ENCODE measurements at places on chromosomes 2 and 18.
A peak's percentile ranks its signal among the peaks of the same experiment; 100 is the strongest.

DNA sequence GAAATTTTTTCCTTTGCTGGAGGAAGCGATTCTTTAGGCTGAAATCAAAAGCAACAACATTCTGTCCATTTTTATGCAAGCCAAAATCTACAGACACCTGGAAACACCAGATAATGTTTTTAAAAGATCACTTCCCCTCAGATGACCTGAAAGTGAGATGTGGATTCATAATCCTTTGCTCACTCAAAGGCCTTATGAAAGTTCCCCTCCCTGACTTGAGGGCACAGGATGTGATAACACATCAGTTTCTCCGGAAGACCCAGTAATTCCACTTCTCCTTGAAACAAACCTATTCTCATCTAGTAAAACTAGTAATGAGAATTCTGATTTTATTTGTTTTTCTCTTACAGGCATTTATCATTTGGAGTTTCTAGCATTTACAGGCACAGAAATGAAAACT lies 218.3 kb upstream of the RND3 start:
- no peak for DNase-seq

- no peak for DNase-seq
Measured at GRCh38 chr2:224017957-224018356, 21.1 kb downstream of the SERPINE2 start.

DNA sequence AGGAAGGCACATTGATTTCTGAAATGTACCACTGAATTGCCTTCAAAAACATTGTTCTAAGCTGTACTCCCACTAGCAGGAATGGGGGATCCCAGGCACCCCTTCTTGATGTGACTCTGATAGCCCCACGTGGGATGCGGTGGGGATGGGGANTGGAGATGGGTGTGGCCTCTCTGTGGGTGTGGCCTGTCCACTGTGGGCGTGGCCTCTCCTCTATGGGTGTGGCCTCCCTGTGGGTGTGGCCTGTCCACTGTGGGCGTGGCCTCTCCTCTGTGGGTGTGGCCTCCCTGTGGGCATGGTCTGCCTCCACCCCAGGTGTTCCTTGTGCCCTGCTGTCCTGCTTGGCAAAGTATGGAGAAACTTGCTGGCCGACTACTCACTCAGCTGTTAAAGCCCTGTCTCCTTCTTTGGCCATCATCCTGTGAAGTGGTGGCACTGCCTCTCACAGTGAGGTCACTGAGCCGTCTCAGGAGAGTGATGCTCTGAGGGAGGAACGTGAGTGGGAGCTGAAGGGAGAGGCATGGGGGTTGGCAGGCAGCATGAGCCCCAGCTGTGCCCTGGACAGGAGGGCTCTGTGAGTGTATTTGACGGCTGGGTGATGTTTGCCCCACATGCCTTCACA lies 6.7 kb upstream of the PARD6G start:
- DNase-seq, result no peak

- DNase-seq, result no peak
Measured at GRCh38 chr2:84991404-84992160, 20.6 kb downstream of the KCMF1 start.

- DNase-seq, result no peak
Measured at GRCh38 chr2:196149948-196150347, 21.4 kb downstream of the STK17B start.

DNA sequence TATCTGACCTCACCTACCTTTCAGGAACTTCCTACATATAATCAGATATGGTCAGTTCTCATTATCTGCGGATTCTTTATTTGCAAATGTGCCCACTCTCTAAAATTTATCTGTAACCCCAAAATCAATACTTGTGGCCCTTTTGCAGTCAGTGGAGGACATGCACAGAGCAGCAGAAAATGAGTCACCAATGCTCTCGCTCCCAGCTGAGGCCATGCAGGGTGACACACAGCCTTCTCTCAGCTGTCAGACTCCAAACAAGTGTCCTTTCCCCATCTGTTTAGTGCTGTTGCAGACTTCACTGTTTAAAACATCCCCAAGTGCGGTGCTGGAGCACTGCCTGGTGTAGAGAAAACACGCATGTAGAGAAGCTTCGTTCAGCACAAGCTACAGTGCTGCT lies 171.9 kb upstream of the SALL3 start:
- no peak for DNase-seq

DNA sequence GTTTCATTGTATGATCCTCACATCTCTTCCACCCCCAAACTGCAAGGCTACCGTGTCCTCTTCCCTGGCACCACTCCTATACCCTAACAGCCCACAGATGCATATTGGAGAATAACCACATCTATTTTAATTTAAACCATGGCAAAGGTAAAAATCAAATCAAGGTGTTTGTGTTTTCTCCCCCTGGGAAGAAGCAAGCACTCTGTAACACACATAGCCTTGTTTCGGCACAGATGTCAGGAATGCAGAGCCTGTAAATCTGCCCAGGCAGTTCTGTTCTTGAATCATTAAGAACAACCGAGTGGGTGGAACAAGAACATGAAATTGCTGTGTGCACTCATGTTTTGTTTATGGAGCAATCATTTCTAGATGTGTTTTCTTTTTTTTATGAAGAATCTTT lies 6.8 kb upstream of the COX7A2L start:
- no peak for DNase-seq

- no peak for DNase-seq
Measured at GRCh38 chr2:159149747-159150146, 136.8 kb downstream of the WDSUB1 start.

- no peak for DNase-seq
Measured at GRCh38 chr18:22609642-22610041, 191.9 kb upstream of the CTAGE1 start.

DNA sequence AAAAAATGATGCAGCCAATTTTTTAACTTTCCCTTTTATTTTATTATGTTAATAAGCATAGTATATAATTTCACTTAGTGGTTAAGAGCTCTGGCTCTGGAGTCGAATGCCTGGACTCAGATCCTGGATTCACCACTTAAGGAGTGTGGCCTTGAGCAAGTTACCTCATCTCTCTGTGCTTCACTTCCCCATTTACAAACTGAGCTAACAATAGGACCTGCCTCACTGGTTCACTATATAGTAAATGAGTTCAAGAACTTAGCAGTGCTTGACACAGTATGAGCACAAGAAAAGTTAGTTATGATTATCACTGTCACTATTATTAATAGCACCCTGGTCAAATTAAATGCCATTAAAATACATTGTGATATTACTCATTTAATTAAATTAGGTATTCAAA lies 30.6 kb downstream of the SCN3A start:
- no peak for DNase-seq

DNA sequence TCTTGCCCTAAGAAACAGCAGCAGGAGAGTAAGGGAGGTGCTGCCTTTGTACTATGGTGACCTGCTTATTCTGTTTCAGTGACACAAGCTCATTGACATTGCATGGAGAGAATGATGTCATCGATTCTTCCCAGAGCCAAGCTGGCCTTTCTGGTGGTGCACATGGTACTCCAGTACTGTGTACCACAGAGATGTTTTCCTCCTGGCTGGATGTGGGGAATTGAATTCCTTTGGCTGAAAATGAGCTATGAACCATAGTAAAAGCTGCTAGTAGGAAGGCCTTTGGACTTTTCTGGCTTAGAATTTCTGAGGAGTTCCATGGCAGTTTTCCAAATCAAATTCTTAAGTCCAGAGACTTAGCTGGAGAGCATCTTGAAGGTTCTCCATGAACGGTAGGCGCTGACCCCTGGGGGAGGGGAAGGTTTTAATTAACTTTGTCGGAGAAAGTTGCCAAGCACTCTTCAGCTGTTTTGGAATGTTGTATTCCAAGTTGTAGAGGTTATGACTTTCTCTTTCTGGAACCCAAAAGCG lies 17.1 kb upstream of the B3GNT2 start:
- no peak for DNase-seq

GRCh38 chr2:112728378-112729175 lies 7.8 kb downstream of the NT5DC4 start:
- no peak for DNase-seq

GRCh38 chr2:102428573-102428972 lies 5.6 kb downstream of the IL18RAP start:
- no peak for DNase-seq

- no peak for DNase-seq
Measured at GRCh38 chr2:188085421-188085820, 206.3 kb upstream of the GULP1 start.

GRCh38 chr2:30865892-30866681 lies 58.8 kb upstream of the CAPN13 start:
- DNase-seq, result peak; percentile 69

GRCh38 chr2:52017646-52018235 lies 985.8 kb upstream of the NRXN1 start:
- DNase-seq, result no peak

DNA sequence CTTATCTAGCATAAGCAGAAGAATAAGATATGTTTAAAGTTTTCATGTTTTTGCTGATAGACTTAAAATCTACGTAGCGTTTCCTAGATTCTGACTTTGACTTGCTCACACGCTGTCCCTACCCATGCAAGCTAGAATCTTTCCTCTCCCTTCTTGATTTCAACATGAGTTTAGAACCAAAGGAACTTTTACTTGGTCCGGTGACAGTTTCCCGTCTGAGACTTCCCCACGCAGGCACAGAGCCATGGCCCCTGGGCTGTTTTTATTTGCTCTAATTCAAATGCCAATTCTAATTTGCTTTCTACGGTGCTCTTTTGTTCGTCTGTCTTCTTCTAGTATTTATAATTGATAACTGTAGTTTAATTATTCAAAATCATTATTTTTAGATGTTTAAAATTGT lies 467.7 kb downstream of the PARD3B start:
- no peak for DNase-seq

GRCh38 chr2:60677356-60677755 lies 78.7 kb upstream of the PAPOLG start:
- DNase-seq, result no peak

GRCh38 chr2:234378440-234378839 lies 118.4 kb downstream of the ARL4C start:
- DNase-seq, result no peak

- DNase-seq, result no peak
Measured at GRCh38 chr18:58541146-58541788, 87.6 kb downstream of the ALPK2 start.

DNA sequence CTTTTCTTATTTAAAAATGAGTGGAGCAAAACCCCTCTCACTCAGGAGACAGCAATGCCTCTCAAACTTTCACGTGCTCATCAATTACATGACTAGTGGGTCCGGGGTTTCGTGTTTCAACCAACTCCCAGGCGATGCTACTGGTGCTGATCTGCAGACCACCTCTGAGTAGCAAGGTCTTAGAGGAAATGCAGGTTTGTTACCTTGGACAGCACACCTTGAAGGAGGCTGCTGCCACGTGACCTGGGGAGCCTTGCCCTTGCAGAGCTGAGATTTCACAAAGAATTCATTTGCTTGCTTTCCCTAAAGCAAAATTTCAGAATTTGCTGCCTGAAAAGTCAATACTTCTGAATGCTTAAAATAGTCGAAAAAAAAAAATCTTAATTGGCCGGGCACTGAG lies 32.4 kb downstream of the SMIM21 start:
- DNase-seq, result no peak

- no peak for DNase-seq
Measured at GRCh38 chr2:9107168-9108025, 99.2 kb upstream of the ASAP2 start.

DNA sequence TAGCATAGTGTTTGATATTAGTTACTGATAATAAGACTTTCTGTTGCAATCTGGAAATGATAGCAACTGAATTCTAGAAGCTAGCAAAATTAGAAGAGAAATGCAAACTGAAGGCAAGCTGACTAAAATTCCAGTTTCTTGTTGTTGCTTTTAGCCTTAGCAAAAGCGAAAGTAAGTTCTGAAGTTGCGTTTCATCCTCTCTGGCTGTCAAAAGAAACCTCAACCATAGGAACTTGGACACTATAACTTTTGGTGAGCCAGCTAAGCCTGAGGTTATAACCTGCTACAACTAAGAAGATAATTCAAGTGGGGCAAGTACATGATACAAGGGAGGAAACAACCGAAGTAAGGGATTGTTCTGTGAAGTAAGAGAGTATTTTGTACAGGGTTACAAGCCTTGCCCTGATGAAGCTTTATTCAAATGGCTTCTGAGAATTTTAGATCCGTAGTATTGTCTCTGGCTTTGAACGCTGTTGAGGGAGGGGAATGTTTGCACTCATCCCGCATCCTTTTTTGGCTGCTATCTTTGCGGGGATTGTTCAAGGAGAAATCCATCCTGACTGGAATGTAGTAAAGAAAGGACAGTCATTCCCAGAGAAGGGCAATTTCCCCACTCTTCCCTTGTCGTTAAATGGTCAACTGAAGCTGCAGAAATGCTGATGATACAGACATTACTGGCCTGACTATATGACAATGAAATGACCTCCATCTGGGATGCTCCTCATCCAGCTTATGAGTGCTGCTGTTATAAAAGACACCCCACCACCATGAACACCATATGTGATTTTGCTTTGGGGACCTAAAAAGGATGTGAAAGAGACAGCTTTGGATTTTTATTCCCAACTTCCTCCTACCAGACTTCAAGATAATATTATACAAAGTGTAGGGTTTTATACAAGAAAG lies 7.0 kb upstream of the TMX3 start:
- no peak for DNase-seq

- no peak for DNase-seq
Measured at GRCh38 chr2:161165266-161165665, 5.0 kb downstream of the TANK start.

DNA sequence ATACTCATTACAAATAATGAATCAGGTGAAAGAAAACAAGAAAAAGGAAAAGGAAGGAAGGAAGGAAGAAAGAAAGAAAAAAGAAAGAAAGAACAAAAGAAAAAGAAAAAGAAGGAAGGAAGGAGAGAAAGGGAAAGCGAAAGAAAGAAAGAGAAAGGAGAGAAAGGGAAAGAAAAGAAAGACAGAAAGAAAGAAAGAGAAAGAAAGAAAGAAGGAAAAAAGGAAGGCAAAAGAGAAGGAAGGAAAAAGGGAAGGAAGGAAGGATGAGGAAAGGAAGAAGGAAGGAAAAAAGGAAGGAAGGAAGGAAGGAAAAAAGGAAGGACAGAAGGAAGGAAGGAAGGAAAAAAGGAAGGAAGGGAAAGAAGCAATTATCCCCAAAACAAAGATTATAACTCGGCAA lies 1460.4 kb upstream of the PIK3C3 start:
- DNase-seq, result no peak

DNA sequence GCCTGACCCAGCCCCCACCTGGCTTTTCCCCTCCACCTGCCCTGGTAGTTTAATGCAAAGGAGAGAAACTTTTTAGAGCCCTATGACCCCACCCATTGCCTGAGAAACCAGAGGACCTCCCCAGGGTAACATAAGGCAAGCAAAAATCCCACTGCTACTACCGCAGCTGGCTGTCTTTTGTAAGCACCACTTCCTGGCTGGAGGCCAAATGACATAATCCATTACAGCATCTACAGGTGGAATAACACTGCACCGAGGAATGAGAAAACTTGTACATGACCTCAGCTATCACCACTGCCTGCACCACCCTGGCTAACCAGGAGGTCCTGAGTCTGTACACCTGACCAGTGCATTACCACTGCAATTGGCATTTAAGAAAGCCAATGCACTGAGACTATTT lies 149.6 kb upstream of the GALNT5 start:
- DNase-seq, result no peak

- DNase-seq, result no peak
Measured at GRCh38 chr18:11851806-11852337, 659 bp downstream of the CHMP1B start.

Measured in GF-D8 (cell line).